HCT116 (cell line): ENCODE measurements at places on chromosomes 13 and 19. TPM values are rescaled to one million over a fixed set of nuclear protein-coding genes. Genes with fewer than 3 reads are reported as not detected.
A peak's percentile ranks its signal among the peaks of the same experiment; 100 is the strongest.

DNA sequence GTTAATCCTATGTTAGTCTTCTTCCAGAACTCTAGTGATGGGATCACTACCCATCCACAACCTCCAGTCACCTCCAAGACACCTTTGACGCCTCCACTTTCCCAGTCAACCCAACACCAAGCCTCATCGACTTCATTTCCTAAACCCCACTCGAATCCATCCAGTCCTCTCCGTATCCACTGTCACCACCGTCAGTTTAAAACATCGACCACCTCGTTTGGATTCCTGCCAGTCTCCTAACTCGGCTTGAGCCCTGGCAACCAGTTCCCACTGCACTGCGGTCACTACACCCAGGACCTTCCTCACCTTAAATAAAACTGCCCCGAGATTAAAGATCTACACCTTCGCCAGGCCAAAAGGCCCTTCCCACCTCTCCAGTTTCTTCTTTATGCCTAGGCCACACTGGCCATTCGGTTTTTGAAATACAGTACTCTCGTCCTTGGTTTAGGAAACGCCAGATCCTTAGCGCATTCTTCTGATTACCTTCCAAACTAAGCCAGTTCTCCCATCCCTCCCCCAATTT lies 1.2 kb downstream of the MTIF3 start:
- H3K4me1 ChIP-seq: peaks cover 20% of the 10 kb centered on the region
- H3K27ac ChIP-seq: peak overlapping the region; percentile 99
- H3K36me3 ChIP-seq: peaks cover 4% of the 10 kb centered on the region; the same call in 1 of the 2 replicates
- peak overlapping the region; percentile 68 for H3K4me3 ChIP-seq
- no peak for DNase-seq
- no peaks in the 10 kb centered on the region for H3K27me3 ChIP-seq

- no peaks in the 10 kb centered on the region for H3K27me3 ChIP-seq
- peaks cover 25% of the 10 kb centered on the region for H3K4me1 ChIP-seq
- H3K4me3 ChIP-seq: peak within 1 kb of the TSS; percentile 47
- H3K27ac ChIP-seq: peak within 1 kb of the TSS; percentile 19; the same call in 1 of the 2 replicates
Measured at GRCh38 chr13:41456768-41457588, at the start of gene RGCC. Gene RGCC, plus strand, starts transcription at chr13:41457550. Its CDS starts 158 bp downstream, at chr13:41457708.

DNA sequence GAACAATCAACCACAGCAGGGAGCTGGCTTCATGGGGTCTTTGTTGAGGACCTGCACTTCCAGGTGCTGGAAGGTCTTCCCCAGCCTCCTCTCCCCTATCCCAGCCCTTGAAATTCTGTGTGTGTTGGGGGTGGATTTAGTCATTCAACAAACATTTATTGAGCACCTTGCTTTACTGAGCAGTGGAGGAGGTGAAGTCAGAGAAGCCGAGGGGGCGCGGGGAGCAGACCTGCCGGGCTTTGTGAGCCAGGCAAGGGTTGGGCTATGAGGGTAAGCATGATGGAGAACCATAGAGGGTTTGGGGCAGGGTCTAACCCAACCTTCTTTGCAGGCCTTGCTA lies 3.5 kb upstream of the C19orf85 start:
- no peak overlapping the region for H3K4me3 ChIP-seq
- H3K4me1 ChIP-seq: peaks cover 13% of the 10 kb centered on the region; the same call in 1 of the 2 replicates
- no peak for DNase-seq
- H3K27me3 ChIP-seq: no peaks in the 10 kb centered on the region
- peak overlapping the region; percentile 24; the same call in 1 of the 2 replicates for H3K27ac ChIP-seq

DNA sequence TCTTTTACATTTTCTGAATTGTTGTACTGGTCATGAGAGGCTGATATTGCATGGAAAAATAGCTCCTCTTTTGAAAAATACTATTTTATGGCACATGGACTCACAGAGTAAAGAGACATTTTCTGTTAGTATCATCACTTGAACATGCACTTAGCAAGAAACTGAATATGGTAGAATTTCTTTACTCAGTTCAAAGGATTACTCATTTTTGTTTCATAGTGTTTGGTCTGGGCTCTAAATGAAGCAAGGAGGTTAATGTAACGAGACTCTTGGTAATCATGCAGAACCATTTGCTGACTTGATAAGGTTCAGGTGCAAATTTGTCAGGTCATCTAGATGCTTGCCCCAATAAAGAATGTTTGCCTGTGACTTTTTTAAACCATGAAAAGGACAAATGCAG lies 63.2 kb downstream of the GPC6 start:
- H3K4me1 ChIP-seq: no peaks in the 10 kb centered on the region
- H3K36me3 ChIP-seq: no peaks in the 10 kb centered on the region
- H3K4me3 ChIP-seq: no peak overlapping the region
- no peaks in the 10 kb centered on the region for H3K27me3 ChIP-seq
- no peak overlapping the region for H3K27ac ChIP-seq

- no peak for DNase-seq
- no peak overlapping the region for H3K4me3 ChIP-seq
- H3K36me3 ChIP-seq: no peaks in the 10 kb centered on the region
- H3K27ac ChIP-seq: no peak overlapping the region
Measured at GRCh38 chr13:39363382-39363772, 239.6 kb downstream of the LHFPL6 start.

The IL11 gene
- total RNA-seq: 2.8 TPM

The GTF2F1 gene
- 82.0 TPM for total RNA-seq
